Stimulated activated CD8-positive, alpha-beta memory T cell treated with anti-CD3 and anti-CD28 coated beads, Interleukin-4, amount 100 ng/mL, for 1 hour (primary cell): ENCODE measurements at places on chromosomes 16 and 17.

DNA sequence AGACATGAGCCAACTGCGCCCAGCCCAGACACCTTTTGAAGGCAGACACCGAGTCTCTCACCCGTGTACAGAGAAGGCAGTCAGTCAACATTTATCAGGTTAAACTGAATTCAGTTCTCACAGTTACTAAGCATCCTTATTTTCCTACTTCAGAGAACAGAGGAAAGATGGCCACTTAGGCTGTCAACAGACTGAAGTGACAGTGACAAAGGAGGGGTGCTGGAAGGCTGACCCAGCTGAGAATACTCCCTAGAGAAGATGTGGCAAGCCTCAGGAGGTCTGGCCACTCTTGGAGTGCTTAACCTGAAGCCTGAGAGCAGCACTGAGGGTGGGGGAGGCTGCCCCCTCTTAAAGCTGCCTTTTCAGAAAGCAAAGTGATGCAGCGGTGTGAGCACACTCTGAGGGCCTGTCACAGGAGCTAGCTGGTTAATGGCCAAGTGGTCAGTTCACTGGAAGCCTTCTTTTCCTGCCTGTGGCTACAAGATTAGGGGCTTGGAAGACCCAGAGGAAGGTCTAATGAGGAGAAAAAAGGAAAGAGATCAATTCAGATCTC lies 51.0 kb upstream of the SREBF1 start:
- DNase-seq: no peak

DNA sequence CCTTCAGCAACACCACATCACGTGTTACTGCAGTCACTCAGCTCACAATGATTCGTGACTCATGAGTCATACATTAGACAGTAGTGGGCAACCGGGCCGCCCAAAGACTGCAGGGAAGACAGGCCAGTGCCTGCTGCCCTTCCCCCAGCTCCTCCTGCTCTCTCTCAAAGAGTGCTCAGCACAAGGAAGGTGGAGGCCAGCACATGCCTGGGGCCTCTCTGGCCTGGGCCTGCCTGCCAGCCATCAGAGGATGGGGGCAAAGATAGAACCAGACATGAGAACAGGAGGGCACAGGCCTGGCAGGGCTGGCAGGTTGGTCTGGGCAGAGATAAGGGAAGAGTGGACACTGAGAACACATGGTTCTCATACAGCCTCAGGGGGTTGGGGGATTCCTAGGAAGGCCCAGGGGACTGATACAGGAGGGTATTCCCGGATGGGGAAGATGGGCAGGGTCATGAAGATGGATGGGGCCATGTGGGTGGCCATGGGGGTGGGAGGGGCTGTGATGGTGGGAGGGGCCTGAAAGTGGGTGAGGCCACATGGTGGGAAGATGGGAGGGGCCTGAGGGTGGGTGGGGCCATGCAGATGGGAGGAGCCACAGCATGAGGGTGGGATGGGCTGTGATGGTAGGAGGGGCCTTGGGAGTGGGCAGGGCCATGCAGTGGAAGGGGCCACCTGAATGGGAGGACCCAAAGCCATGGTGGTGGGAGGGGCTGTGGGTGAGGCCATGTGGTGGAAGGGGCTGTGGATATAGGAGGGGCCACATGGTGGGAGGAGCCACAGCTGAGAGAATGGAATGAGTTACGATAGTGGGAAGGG lies 29.0 kb downstream of the KATNB1 start:
- no peak for DNase-seq

- DNase-seq: no peak
Measured at GRCh38 chr17:76822184-76822778, 45.9 kb upstream of the MGAT5B start.

- no peak for DNase-seq
Measured at GRCh38 chr17:76558198-76559095, 18.6 kb downstream of the PRCD start.

- DNase-seq: no peak
Measured at GRCh38 chr17:75110234-75110937, 617 bp downstream of the ARMC7 start.

DNA sequence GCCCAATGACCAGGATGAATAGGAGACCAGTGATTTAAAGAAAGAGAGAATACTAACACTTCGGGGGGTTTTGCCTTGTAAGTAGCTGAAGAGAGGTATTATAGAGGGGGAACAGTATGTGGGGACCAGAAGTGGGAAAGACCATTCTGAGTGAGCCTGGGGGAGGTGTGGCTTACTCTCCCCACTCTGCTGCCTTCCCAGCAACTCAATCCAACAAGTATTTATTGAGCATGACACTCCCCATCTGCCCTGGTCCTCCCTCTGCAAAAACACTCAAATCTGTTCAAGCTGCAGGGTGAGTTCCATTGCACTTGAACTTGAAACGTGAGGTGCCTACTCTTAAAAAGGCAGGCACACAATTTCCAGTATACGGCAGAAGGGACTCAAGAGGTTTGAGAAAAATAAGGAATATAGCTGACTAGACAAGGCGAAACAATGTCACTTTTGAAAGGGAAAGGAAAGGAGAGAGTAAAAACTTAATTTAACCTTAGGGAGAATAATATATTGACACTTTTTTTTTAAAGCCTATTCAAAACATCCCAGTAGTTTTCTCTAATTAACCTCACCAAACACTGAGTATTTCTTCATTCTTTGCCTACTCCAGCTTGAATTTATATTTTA lies 8.2 kb downstream of the FAM117A start:
- DNase-seq: no peak
